Lower leg skin (tissue), 4 donors: ENCODE measurements at places on chromosomes 3 and 15. TPM values are rescaled to one million over a fixed set of nuclear protein-coding genes. Genes with fewer than 3 reads are reported as not detected.

BCHE gene
- total RNA-seq = 5.7 TPM

NRG4 gene
- 0.25 TPM for total RNA-seq

CELF6 gene
- total RNA-seq = 1.2 TPM

RTP4 gene
- total RNA-seq = not detected

BFSP2 gene
- total RNA-seq = not detected

GNAT1 gene
- total RNA-seq = not detected

CCDC54 gene
- total RNA-seq = not detected

SYNPR gene
- total RNA-seq = not detected

IMPG2 gene
- 0.05 TPM for total RNA-seq

GREM1 gene
- total RNA-seq = 2.5 TPM

RFC4 gene
- 8.8 TPM for total RNA-seq

PGBD4 gene
- total RNA-seq = 1.5 TPM

CD80 gene
- total RNA-seq = not detected

GOLGA8G gene
- total RNA-seq = not detected
